Tibial nerve (tissue), 4 donors: ENCODE measurements at places on chromosomes 5 and 9. TPM values are rescaled to one million over a fixed set of nuclear protein-coding genes. Genes with fewer than 3 reads are reported as not detected.

DNA sequence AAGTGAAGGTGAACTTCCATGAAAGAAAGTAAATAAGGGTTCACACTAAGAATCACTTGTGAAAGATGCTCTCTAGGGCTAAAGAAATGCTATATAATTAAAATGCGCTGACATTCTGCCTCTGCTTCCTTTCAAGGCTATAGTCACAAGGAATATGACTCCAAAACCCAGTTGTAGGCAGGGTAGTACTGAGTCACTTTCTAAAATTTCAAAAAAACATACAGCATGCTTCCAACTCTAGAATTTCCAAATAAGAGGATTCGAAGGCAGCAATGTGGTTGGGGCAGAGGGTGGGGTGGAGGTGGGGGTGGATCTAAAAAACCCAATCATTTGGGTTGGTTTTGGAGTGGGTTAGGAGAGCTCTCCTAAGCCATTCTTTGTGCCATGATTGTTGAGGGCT, 84.6 kb downstream of the HMHB1 start:
- DNase-seq = no peak

DNA sequence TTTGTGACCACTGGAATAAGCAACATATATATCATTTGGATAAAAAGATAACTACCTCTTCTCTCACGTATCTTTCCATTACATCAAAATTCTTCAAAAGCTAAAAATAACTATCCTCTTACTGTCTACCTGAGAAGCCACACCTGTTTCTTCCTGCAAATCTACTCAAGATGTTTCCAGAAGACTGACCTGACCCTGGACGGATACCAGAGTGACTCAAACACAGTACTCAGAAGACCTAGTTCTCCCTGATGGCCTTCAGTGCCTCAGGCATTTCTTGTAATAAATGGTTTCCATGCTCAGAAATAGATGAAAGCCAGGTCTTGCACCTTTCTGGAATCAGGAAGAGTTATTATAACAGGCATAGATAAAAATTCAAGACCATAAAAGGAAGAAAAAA, 245.9 kb upstream of the PIK3R1 start:
- DNase-seq = no peak

- DNase-seq = no peak
These were observed 2.2 kb downstream of the UNC5A start for GRCh38 chr5:176812269-176813259.

- no peak for DNase-seq
These were observed 22.9 kb downstream of the OR2V2 start for GRCh38 chr5:181170237-181170825.

DNA sequence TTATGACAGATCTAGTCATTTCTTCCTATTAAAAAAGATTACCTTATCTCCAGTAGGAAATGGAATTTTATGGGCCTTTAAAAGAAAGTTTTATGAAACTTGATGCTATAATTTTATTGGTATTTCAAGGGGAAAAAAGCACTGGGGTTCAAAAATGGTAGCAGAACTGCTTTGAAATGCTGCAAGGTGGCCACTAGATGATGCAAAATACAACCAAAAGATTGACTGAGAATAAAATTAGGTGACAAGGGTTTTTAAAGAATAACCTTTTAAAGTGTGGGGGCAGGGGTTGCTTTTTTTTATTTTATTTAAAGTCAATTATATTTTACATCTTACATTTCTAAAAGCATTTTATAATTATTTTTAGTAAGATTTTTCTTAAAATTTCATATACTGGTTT, 61.7 kb downstream of the KLF9 start:
- DNase-seq = no peak

DNA sequence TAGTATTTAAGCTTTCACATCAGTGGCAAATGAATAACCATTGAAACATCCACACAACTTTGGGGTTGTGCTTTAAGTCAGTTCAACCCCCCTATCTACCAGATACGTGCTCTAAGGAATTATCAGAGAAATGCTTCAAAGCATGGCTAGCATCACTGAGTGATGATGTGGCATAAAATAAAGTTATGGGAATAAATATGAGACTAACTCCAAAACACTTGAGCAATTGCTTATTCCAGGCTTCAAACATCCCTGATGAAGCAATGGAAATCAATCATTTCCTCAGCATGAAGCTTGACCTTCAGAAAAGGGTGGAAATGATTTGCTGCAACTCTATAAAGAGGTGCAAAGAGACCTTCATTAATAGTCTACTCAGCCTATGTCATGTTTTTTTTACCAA, 292.0 kb upstream of the SMC2 start:
- DNase-seq = no peak

- DNase-seq = no peak
These were observed 51.9 kb downstream of the NEURL1B start for GRCh38 chr5:172692981-172693380.

DNA sequence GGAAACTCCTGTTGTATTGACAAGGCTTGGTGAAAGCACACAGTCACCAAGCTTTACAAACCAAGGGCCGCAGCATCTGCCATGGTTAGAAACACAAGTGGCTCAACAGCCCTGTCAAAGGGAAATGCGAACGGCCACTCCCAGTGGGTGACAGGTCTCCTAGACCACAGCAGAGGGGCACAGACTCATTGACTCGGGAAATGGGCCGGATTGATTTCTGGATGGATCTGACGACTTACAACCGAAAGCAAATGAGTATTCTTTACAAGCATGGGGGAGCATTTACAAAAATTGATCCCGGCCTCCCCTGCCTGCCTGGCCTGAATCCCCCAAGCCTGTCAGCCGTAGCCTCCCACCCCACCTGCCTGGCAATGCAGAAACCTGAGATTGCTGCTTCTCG, 48.2 kb downstream of the ADAMTS2 start:
- DNase-seq = no peak

DNA sequence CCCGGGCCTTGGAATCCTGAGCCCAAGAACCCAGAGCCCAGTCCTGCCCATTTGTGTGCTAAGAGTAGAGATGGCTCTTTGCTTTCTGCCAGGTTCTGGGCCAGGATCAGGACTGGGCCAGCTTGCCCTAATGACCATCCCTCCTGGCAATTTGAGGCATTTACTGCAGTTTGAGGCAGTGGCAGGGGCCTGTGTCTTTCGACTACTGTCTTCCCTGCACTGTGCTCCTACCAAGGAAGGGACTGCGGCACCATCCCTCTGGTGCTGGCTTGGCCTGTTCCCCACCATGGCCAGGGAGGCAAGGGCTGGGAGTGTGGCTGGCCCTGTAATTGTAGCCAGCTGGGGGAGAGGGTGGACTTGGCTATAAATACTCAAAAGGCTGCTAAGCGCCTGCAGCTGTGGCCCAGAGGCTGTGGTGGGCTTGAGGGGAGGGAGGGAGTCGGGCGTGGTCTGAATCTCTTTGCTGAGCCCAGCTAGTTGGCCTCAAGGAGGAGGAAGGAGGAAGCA, 4.6 kb downstream of the ENHO start:
- DNase-seq = no peak

RFESD gene
- total RNA-seq = 0.98 TPM

CTXN3 gene
- total RNA-seq = not detected

IL7R gene
- total RNA-seq = 2.8 TPM

DMRT3 gene
- total RNA-seq = 0.42 TPM

RETREG1 gene
- total RNA-seq = 90.9 TPM
